Airway epithelial cell (primary cell): ENCODE measurements at places on chromosomes 3 and 15. TPM values are rescaled to one million over a fixed set of nuclear protein-coding genes. Genes with fewer than 3 reads are reported as not detected.

Gene ADGRG7
- not detected in 2 replicates for total RNA-seq

Gene CHRNA7
- 0.28 and 0.85 TPM in 2 replicates for total RNA-seq

Gene SPATA12
- not detected in 2 replicates for total RNA-seq

Gene PLS1
- 11.1 and 18.2 TPM in 2 replicates for total RNA-seq

Gene NMNAT3
- total RNA-seq: 1.2 and 2.5 TPM in 2 replicates

Gene NCK1
- total RNA-seq: 34.8 and 47.8 TPM in 2 replicates

Gene SEMA7A
- total RNA-seq: 20.0 and 20.7 TPM in 2 replicates

Gene PAQR9
- not detected in 2 replicates for total RNA-seq

Gene ACAA1
- total RNA-seq: 81.7 and 94.8 TPM in 2 replicates

Gene GABRG3
- total RNA-seq: not detected in 2 replicates
